NCI-H2081 treated with DMSO at 0.1 percent for 48 hours (cell line): ENCODE measurements at places on chromosomes 13 and 19.
A peak's percentile ranks its signal among the peaks of the same experiment; 100 is the strongest.

- no peak for DNase-seq
These were observed 4.5 kb upstream of the EEF1AKMT1 start for GRCh38 chr13:20778311-20778710.

- no peak for DNase-seq
These were observed 846 bp downstream of the TGFBR3L start for GRCh38 chr19:7915250-7916102.

- DNase-seq: no peak
These were observed at the start of gene CBLC for GRCh38 chr19:44777715-44778347. Gene CBLC, plus strand, starts transcription at chr19:44777890. Its CDS starts 42 bp downstream, at chr19:44777932.

DNA sequence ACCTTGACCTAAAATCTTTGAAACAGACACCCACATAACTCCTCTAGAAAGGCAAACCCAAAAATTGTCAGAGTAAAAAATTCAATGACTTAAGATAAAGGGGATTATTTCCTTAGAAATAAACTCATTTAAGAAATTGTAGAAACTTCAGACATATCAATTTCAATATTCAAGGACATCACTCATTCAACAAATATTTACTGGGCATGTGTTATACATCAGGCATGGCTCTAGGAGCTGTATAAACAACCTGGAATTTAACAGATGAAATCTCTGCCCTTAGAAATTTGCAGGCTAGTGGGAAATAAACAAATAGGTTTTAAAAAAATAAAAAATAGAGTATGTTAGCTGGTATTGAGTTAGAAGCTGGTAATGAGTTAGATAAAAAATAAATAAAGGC lies 84.0 kb upstream of the LSM14A start:
- no peak for DNase-seq

DNA sequence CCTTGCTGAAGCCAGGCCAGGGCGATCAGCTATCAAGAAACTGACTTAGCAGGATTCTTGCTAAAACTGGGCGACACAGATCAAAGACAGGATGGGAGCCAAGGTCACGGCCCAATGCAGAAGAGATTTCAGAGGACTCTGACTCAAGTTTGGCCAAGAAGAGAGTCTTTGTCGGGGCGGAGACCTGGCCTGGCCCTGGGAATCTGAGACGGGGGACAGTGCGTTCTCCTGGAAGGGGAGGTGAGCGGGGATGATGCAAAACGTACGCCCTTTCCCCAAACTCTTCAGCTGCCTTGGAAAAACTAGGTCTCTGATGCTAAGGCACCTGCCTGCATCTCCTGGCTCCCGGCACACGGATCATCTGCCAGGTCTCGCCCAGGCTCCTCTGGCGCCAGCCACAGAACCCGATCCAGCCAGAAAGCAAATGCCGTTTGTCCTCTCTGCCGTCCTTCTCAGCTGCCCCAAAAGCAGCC lies 9.8 kb downstream of the MVB12A start:
- no peak for DNase-seq

GRCh38 chr13:35888457-35888883 lies 242.7 kb downstream of the DCLK1 start:
- no peak for DNase-seq

DNA sequence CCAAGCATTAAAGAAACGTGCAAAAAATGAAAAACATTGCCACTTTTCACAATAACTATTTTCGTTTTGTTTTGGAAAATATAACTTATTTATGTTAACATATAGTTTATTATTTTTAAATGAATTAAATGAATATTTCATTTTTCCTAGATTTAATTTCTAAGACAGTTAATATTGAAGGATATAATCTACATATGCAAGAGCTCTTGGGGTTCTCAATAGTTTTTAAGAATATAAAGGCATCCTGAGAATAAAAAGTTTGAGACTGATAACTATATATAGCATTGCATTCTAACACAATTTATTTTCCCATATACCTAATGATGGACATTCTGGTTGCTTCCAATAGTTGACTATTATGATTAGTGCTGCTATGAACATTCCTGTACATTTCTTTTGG lies 19.9 kb downstream of the ZNF461 start:
- DNase-seq: no peak

DNA sequence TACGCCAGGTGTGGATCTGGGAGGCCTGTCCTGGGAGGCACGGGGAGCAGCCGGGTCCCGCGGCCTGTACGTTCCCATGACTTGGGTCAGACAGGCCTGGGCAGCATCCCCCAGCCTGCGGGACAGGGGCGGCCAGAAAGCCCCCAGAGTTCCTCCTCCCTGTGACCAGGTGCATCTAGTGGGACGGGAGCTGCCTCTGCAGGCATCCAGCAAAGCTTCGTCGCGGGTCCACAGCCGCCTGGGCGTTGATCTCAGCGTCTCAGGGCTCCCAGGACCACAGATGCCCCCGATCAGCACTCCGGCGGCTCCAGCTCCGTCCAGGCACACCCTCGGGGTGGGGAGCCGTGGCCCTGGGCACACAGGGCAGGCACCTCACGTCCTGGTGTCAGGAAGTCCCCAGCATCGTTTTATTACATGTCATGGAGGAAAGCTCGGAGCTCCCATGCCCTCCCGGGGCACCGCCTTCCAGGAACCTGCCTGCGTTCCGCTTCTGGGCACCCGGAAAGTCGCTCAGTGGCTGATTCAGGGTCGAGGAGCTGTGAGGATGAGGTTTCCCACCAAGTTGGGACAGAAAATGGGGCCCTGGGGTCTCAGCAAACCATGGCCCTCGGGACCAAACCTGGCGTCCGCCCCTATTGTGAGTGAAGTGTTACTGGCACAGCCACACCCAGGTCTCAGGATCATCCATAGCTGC lies 1.5 kb upstream of the GZMM start:
- DNase-seq: no peak

- peak; percentile 72 for DNase-seq
These were observed 933.4 kb downstream of the SLITRK6 start for GRCh38 chr13:84865783-84866221.
